ENCODE measurements at places on chromosomes 5 and 9. TPM values are rescaled to one million over a fixed set of nuclear protein-coding genes. Genes with fewer than 3 reads are reported as not detected.

GRCh38 chr5:129246088-129246487 is 151.5 kb downstream of the ISOC1 start:
- ATAC-seq, result no peak

The TXNDC8 gene
- not detected for total RNA-seq

DNA sequence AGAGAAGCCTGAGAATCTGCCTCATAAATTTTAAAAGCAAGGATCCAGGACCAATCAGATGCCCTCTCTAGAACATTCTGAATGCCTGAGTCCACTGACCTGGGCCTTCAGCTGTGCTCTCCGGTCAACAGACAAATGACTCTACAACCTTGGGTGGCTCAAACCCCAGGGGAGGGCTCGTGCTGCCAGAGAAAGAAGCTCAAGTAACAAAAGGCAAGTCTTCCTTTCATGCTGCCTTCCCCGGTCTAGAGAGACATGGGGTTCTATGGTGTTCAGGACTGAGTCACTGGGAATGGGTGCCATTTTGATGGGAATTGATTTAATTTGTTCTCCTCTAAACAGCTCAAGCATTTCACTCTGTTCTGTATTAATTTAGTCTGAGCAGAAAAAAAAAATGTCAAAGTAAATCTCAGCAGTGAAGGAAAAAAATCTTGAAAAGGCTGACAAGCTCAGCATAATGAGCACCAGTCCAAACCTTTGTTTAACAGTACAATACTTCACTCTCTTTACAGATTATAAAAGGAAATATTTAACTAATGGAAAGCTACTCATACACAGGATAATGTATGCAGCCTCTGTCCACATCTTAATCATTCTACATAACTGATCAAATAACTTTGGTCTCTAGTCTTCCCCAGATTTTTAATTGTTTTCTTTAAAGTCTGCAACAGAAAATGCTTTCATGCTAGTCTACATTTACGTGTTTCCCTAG is 191.0 kb downstream of the GLIS3 start:
- no peak for ATAC-seq

DNA sequence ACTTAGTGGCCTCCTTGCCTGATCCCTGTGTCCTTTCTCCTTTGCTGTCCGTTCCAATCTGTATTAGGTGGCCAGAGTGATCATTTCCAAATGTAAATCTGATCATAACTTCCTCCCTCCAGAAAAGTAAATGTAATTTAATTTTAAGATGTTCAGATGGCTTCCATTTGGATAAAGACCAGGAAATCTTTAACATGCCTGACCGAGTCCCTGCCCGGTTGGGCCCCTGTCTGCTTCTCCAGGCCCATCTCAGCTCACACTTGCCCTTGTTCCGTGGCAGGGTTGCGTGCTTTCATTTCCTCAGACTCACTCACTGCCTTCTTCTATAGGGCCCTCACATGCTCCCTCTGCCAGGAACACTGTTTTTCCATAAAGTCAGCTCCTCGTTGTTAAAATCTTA is 7.6 kb downstream of the MAP3K1 start:
- no peak for ATAC-seq

- no peak for ATAC-seq
Measured at GRCh38 chr9:96486386-96487028, 36.5 kb downstream of the HABP4 start.

The PPP3R2 gene
- total RNA-seq, result 1.5 TPM

The TUT7 gene
- 21.3 TPM for total RNA-seq

- ATAC-seq, result peak; percentile 63
Measured at GRCh38 chr5:83474161-83474796, 2.7 kb downstream of the VCAN start.

DNA sequence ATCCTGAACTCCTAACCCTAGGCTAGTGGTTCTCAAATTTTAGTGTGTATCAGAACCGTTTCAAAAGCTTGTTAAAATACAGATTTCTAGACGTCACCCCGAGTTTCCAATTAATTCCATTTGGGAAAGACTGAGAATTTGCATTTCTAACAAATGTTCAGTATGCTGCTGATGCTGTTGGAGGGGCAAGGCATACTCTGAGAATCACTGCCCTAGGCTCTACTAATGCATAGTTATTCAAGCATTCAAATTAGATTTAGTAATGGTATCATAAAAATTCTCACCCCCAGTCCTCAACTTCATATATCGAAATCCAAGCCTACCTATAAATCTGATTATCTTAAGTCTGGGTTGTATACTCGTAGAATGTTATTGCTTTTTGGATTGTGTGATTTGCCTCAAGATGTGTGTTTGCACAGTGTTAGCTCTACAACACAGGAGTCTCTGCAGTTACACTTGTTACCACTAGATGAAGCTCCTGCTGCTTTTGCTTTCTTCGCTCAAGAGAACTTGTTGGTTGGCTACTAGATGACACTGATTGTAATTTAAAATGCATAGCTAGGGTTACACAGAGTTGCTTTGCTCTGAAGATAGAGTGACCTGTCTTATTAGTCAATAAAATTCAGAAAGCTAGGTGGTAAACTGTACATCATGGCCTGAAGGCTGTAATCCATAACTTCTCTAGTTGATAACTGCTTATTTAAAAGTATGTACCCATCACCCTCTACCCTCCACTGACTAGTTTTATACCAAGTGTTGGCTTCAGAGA is 7.5 kb upstream of the ERAP2 start:
- peak; percentile 50 for ATAC-seq

DNA sequence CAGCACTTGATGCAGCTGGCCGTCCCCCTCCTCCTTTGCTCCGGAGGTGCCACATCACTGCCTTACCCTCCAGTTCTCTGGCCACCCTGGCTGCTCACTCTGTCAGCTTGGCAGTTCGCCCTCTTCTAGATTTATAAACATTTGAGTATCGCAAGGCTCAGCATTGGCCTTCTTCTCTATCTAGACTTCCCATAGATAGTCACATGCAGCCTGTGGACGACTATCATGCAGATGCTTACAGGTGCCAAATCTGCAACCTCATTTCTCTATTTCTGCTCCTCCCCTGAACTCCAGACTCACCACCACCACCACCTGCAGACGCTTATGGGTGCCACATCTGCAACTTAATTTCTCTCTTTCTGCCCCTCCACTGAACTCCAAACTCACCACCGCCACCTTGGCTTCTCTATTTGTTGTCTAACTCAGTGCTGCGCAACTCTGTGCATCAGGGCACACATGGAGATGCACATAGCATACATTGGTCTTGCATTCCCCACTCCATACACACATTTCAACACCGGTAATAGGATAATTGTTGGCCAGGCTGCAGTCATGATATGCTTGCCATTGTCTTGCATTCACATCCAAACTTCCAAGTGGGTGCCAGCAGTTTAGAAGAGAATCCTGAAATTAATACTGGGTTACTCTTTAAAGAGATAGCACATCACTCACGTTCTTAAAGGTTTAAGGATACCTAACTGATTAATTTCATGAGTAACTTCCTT is 1.9 kb upstream of the DAP start:
- ATAC-seq, result no peak

The IL3 gene
- not detected for total RNA-seq

- ATAC-seq, result peak; percentile 31
Measured at GRCh38 chr5:76083555-76084495, 642 bp downstream of the SV2C start.

The OTP gene
- total RNA-seq, result 1.1 TPM

DNA sequence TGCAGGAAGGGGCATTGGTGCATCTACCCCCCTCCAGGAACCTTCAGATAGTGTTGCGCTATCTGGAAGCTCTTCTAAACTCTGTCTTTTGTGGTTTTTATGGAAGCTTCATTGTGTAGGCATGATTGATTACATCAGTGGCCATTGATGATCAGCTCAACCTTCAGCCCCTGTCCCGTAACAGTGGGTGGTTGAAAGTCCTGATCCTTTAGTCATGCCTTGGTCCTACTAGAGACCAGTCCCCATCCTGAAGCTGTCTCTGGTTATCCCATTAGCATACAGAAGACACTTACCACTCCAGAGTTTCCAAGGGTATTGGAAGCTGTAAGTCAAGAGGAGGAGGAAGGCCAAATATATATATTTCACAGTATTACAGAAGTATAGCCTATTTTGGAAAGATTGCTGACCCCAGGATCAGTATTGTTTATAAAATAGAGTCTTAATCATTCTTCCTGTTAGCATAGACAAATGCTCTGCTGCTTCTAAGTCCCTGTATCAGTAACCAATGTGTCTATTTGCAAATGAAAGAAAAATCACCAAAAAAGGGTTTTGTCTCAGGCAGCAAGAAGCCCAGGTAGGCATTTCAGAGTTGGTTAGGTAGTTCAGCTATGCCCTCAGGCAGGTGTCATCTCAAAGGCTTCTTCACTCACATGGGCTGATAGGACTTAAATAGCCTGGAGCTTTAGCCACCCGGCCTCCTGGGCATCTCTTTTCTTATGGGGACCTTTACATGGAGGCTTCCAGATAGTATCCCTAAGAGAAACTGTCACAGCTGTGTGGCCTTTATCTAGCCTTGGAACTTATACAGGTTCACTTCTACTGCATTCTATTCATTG is 41.6 kb downstream of the SPIN1 start:
- ATAC-seq, result no peak

DNA sequence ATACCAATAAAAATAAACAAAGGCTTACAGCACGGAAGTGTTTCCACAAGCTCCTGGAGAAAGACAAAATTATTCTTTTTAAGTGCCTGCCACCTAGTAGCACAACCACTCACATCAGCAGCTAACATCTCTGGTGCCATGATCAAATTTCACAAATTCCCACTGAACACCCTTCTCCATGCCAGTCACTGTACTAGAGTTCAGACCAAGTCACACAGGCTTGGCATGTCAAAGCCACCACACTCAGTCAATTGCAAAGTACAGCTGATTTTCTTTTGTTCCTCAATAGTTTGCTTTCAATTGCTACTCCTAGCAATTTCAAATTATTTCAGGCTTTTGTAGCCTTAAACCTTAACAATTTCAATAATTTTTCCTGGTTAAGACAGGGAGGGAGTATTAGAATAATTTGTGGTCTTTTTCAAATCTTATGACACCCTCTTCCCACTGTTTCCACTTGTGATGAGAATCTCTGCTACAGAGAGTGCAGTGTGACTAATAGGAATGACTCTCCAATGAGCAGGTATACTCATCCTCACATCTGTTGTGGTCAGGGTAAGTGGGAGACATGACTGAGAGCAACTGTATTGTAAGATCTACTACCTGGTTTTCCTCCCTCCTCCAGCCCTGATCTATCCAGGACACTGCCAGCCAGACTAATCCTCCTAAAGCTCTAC is 46.2 kb downstream of the RNF145 start:
- ATAC-seq, result no peak

GRCh38 chr5:149406203-149406978 is 27.3 kb upstream of the IL17B start:
- no peak for ATAC-seq

- peak; percentile 21 for ATAC-seq
Measured at GRCh38 chr5:180105827-180106312, 34.3 kb upstream of the RNF130 start.

- ATAC-seq, result no peak
Measured at GRCh38 chr9:128627906-128628305, 28.7 kb downstream of the DYNC2I2 start.

The CCNI2 gene
- total RNA-seq, result 0.27 TPM

DNA sequence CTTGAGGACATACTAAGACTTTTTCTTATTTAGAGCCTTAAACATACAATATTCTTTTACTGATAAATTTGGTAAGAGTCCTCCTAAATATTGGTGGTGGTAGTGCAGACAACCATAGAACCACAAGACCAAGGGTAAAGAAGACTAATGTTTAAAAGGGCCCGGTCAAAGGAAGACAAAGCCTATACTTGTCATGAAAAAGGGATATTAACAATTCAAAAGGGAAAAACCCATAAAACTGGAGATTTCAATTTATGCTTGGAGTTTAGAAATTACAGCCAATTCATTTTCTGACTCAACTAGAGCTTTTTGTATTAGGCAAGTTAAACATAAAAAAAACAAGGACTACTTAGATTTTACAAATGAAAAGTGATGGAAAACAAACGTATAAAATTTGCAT is 24.4 kb downstream of the FEM1C start:
- no peak for ATAC-seq

DNA sequence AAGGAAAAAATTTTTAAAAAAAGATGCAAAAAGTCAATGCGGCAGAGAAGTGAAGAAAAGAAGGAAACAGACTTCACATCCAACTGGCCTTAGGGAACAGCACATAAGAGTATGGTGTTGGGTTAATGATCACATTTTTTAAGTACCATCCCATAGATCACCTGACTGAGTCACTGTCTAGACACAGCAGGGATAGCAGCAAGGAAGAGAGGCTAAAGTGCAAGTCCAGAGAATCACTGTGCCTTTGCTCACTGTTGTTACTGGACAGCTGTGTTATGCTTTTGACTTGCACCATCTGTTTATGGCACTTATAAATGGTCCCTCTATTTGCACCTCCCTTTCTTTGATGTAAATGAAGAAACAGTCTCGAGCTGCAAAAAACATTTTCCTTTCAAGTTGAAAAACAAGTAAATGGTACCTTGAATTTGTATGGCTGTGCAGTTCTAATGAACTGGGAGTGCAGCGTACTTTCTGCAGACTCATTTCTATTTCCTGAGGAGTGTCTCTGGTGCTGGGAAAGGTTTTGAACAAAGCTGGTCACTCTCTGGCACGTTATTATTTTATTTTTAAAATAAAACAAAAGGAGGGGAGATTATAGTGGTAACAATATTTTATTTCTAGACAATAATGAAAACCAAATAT is 84.2 kb downstream of the TRPM6 start:
- no peak for ATAC-seq

Measured in motor neuron (in vitro differentiated cells).